Type B pancreatic cell (in vitro differentiated cells): ENCODE measurements at places on chromosomes 5 and 9. TPM values are rescaled to one million over a fixed set of nuclear protein-coding genes. Genes with fewer than 3 reads are reported as not detected.

GRCh38 chr5:100270023-100270771, 265.0 kb upstream of the FAM174A start:
- H3K4me3 ChIP-seq, result no peak overlapping the region
- no peak overlapping the region for H3K27ac ChIP-seq
- H3K4me1 ChIP-seq, result peaks cover 9% of the 10 kb centered on the region
- no peaks in the 10 kb centered on the region for H3K27me3 ChIP-seq

DNA sequence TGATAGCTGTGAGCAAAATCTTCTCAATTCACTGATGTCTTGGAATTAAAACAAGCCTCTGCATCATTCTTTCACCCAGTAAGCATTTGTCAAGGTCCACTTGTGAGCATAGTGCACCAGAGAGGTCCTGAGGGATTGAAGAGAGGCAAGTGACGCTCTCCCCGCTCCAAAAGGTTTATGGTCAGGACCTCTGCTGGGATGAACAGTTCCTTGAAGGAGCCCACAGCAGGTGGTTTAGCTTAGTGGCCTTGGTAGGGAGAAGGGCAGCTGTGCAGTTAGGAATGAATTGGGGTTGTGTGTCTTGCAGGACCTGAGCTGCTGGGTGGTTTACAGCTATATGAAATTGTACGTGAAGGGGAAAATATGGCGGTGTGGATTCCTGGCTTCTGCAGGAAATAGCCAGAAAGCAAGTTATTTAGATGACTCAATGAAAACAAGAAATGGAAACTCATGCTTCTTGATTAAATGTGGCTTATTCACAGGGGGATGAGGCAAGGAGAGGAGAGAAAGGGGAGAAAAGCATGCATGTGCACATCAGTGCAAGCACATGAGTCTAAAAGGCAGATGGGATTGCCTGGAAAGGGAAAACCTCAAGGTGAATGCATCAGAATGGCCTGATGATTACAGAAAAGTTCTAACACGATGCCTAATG, 42.0 kb downstream of the SUB1 start:
- no peaks in the 10 kb centered on the region for H3K36me3 ChIP-seq
- no peak overlapping the region for H3K4me3 ChIP-seq
- H3K27ac ChIP-seq, result no peak overlapping the region
- DNase-seq, result no peak

Gene GALNT12
- total RNA-seq, result 25.8 and 32.9 TPM in 2 replicates

DNA sequence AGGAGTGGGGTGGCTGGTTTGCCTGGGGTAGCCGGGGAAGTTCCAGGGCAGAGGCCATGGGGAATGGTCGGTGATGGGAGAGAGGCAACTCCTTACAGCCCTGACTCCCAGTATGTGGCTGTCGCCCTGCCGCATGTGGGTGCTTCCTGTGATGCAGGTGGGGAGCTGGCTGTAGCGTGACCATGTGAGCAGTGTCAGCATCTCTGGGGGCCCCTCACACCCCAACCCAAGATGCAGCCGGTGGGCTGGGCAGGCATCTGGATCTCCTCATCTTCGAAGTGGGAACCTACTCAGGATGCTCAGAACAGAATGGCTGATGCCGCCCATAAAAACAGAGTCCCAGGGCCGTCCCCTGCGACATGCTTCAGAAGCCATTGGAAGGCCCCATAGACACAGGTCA, 45.0 kb downstream of the BARX1 start:
- no peak overlapping the region for H3K4me3 ChIP-seq
- no peaks in the 10 kb centered on the region for H3K36me3 ChIP-seq
- H3K4me1 ChIP-seq, result peaks cover 23% of the 10 kb centered on the region
